ENCODE measurements at places on chromosomes 4 and X. TPM values are rescaled to one million over a fixed set of nuclear protein-coding genes. Genes with fewer than 3 reads are reported as not detected.
A peak's percentile ranks its signal among the peaks of the same experiment; 100 is the strongest.

DNA sequence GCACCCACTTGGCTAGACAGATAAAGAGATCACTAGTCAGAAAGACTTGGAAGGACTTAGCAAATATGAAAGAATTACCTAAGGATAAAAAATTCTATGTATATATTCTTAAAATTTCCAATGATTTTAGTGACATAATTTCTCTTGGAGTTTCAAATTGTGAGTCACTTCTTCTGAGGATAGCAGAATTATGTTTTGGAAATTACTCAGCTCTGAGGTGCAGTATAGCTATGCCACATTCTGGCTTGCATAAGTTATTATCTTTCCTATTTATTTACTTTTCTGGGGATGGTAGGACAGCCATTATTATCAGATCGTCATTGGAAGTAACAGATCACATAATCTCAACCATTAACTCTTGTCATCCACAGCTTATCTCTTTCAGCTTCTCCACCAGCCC, 853.5 kb downstream of the TRIML1 start:
- no peak for DNase-seq
- no peaks in the 10 kb centered on the region for H3K27me3 ChIP-seq
- H3K4me3 ChIP-seq: no peak overlapping the region
- no peaks in the 10 kb centered on the region for H3K4me1 ChIP-seq

Gene BEX4
- total RNA-seq: 30.6 TPM

Gene NIPAL1
- total RNA-seq: 1.1 TPM

- no peak overlapping the region for H3K4me3 ChIP-seq
- H3K27me3 ChIP-seq: no peaks in the 10 kb centered on the region
- H3K27ac ChIP-seq: no peak overlapping the region
- no peaks in the 10 kb centered on the region for H3K4me1 ChIP-seq
- no peaks in the 10 kb centered on the region for H3K36me3 ChIP-seq
- no peak for DNase-seq
Observed at GRCh38 chrX:40996886-40997530, 88.2 kb upstream of the USP9X start.

GRCh38 chr4:53019485-53020382, 157.6 kb downstream of the RASL11B start:
- peaks cover 16% of the 10 kb centered on the region for H3K4me1 ChIP-seq
- H3K36me3 ChIP-seq: no peaks in the 10 kb centered on the region
- H3K27ac ChIP-seq: peak overlapping the region; percentile 49
- H3K4me3 ChIP-seq: no peak overlapping the region
- no peak for DNase-seq

GRCh38 chrX:68727696-68728095, 80.2 kb downstream of the STARD8 start:
- no peaks in the 10 kb centered on the region for H3K27me3 ChIP-seq
- no peak overlapping the region for H3K4me3 ChIP-seq
- H3K4me1 ChIP-seq: no peaks in the 10 kb centered on the region
- DNase-seq: no peak

Gene WNK3
- 6.2 TPM for total RNA-seq

Gene CSN2
- not detected for total RNA-seq

Gene MAGED2
- 161 TPM for total RNA-seq

DNA sequence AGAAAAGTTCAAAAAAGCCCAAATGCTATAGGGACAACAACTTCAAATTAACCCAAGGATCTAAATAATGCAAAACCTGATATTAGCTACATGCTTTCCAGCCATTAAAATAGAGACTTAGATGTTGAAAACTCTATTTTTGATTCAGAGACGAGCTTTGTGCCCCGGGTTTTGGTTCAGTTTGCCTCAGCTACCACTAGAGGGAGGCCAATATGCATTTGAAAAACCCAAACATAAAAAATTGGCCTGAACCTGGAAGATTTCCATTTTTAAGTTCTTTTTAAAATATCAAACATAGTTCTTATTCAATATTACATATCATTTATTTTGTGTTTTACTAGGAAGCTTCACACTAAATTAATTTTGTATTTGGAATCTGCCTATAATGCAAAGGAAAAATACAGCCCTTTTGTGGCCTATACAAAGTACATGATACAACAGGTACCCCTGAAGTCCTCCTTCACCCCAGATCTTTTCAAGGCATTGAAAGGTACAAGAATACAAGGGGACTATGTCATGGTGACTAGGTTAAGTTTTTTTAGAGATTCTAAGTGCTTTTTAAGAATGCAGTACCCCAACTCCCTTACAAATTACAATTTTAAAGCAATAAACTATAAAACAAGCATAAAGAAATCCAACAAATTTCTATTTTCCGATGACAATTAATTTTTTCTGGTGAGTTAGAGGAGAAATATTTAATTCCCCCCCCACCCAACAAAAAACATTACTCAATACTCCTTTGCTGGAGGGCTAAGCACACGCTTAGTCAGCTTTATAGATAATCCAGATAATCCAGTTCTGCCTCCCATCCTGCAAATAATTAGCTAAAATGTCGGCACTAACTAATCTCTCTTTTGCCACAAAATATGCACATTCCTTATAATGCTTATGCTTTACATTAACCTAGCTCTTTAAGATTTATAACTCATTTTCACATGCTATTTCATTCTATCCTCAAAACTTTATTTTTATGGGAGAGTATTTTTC, 97.7 kb upstream of the PTPN13 start:
- no peak overlapping the region for H3K27ac ChIP-seq
- no peaks in the 10 kb centered on the region for H3K27me3 ChIP-seq
- no peak for DNase-seq
- no peaks in the 10 kb centered on the region for H3K36me3 ChIP-seq

DNA sequence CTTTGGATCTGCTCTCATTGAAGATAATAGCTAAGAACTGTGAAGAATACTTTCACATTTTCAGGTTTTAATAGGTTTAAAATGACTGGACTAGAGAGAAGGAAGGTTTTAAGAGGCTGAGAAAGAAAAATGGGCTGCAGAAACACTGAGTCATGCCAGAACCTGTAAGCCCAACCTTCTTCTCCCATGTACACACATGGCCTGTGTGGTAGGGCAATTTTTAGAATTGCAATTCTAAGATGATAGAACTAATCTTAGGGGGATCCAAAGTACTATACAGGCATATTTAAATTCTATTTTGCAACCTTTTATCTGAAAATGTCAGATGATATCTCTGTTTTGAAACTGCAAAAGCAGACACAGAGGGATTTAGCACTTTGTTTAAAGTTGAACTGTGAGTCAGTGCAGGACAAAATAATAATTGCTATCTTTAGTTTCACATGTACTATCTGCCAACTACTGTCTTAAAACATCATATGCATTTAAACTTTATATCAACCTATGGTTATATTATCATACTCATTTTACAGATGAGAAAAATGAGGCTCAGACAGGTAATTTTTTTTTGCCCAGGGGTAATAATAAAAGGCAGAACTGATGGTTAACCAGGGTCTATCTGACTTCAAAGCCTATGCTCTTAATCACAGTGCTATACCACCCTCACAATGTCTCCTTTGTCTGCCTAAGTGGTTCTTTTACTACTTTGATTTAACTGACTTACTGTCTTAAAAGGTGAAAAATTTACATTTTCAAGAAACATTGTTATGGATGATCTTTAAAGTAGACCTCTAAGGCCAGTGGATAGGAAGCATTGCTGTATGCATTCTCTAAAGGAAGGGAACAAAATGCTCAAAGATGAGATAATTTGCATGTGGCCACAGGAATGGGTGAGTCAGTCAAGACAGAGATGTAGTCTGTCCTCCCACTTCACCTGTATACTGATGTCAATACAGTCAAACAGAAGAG, 4.3 kb downstream of the TMPRSS11E start:
- no peaks in the 10 kb centered on the region for H3K4me1 ChIP-seq
- H3K27me3 ChIP-seq: no peaks in the 10 kb centered on the region
- no peak for DNase-seq

Gene NFKB1
- 39.8 TPM for total RNA-seq

DNA sequence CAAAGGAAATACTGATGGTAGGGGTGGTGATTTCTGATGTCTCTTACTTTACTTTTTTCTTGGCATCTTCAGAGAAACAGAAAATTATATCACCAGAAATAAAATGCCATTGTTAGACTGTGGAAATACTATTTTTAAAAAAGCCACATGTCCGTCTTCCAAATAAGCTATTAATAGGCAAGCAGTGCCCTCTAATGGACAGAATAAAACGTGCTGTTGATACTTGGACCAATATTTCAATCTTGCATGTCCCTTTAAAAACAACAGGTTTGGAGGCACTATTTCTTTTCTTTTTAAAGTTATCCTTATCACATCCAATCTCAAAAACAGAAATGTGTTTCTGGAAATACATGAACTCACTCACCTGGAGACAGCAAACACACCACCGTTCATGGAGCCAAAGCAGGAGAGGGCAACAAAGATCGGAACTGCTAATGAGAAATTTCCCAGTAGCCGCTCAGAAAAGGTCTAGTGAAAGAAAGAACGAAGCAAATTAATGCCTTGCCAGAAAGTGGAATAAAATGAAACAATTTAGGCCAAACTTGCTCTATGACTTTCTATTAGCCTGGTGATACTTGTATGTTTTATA, 59.2 kb downstream of the SLC7A11 start:
- no peak overlapping the region for H3K27ac ChIP-seq
- no peak for DNase-seq
- H3K36me3 ChIP-seq: no peaks in the 10 kb centered on the region
- no peaks in the 10 kb centered on the region for H3K27me3 ChIP-seq
- H3K4me3 ChIP-seq: no peak overlapping the region
- H3K4me1 ChIP-seq: no peaks in the 10 kb centered on the region

- H3K27ac ChIP-seq: no peak overlapping the region
- H3K36me3 ChIP-seq: no peaks in the 10 kb centered on the region
- no peaks in the 10 kb centered on the region for H3K4me1 ChIP-seq
- H3K27me3 ChIP-seq: no peaks in the 10 kb centered on the region
- DNase-seq: no peak
- H3K4me3 ChIP-seq: no peak overlapping the region
Observed at GRCh38 chrX:78618987-78619386, 40.1 kb downstream of the RTL3 start.

GRCh38 chr4:2354118-2354517, 64.3 kb downstream of the ZFYVE28 start:
- H3K4me3 ChIP-seq: no peak overlapping the region
- no peaks in the 10 kb centered on the region for H3K27me3 ChIP-seq
- no peaks in the 10 kb centered on the region for H3K36me3 ChIP-seq
- H3K27ac ChIP-seq: no peak overlapping the region
- no peak for DNase-seq
- H3K4me1 ChIP-seq: peaks cover 2% of the 10 kb centered on the region
